ENCODE measurements at places on chromosomes 3 and 15.

- no peak for DNase-seq
Observed at GRCh38 chr3:71102111-71102983, 481.2 kb downstream of the FOXP1 start.

GRCh38 chr3:94121161-94121560 is 58.3 kb downstream of the NSUN3 start:
- DNase-seq = no peak

DNA sequence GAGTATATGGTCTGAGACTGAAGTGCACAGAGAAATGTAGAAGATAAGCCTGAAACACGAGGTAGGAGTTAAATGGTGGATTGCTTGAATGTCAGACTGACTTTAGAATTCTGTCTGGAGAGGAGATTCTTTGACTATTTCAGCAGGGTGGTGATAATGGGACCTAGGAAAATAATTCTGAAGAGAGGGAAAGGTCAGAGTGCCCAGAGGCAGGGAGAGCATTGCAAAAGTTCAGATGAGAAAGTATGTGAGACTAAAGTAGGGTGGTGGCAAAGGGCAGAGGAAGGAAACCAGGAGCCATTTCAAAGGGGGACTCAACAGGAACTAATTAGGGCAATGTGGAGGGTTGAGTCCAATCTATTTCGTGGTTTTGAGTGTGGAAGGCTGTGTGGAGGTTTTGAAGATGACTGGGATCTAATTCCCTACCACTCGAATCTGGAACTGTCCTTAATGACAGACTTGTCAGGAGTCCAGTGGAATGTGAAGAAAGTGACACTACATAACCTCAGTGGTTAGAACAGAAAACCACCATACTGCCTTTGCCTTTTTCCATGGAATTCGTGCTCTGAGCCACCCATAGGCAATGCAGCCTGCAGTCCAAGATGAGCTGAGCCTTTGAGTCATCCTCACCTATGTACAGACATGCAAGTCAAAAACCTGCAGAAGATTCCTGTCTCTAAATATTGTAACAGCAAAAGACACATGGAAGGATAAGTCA is 16.1 kb downstream of the CPOX start:
- DNase-seq = no peak

- no peak for DNase-seq
Observed at GRCh38 chr15:31353931-31354330, 27.3 kb downstream of the KLF13 start.

GRCh38 chr15:34999906-35000305 is 11.8 kb upstream of the ZNF770 start:
- DNase-seq = no peak

DNA sequence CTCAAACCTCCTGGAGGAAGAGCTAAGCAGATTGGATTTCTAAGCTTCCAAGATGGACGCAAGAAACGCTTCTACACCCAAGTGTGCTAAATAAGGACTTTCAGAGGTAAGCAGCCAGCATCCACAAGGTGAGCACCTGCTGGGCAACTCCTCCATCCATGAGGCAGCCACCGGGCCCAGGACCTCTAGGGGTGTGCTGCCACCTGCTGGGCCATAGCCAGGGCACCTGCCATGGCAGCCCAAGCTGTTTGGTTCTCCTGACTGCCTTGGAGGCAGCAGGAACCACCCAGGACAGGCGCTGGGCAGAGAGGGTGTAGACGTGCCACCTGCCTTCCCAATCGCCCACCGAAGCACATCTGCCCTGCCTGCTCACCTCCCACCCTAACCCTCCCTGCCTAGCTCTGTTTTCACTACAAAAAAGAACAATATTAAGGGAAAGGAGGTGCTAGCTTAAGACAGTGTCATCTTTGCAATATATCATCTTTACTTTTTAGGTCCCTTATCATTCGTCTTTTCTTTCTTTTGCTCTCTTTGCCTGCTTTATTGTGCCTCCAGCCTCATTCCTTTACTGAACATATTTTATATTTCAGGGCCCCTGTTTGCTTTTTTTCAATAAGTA is 12.9 kb downstream of the C15orf62 start:
- peak; percentile 69 for DNase-seq

DNA sequence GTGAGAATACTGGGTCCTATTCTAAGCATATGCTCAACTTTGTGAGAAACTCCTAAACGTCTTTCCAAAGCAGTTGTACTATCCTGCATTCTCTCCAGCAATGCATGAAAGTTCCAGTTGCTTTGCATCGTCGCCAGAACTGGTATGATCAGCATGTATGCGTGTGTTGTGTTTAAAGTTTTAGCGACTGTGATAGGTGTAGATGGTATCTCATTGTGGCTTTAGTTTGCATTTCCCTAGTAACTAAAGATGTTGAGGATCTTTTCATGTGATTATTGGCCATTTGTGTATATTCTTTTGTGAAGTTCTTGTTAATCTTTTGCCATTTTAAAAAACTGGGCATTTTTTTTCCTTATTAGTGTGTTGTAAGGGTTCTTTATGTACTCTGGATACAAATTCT is 115.1 kb downstream of the SPATA16 start:
- DNase-seq = no peak

DNA sequence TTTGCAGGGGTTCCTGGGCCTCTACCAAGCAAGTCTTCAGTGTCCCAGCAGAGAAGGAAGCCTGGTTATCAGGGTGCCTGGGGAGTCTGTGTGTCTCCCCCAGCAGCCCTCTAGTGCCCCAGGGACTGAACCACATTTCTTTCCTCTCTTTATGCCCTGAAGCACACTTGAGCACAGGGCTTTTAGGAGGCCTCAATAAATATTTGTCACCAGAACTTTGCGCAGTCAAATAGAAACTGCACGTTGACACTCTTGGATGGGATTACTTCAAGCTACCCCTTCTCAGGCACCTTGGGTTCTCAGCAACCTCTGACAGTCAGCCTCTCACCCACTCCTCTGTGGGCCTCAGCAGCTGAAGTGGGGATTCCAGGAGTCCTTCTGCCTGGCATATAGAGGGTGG is 226.6 kb upstream of the HES1 start:
- no peak for DNase-seq

- DNase-seq = no peak
Observed at GRCh38 chr3:25292036-25292435, 136.0 kb upstream of the RARB start.

DNA sequence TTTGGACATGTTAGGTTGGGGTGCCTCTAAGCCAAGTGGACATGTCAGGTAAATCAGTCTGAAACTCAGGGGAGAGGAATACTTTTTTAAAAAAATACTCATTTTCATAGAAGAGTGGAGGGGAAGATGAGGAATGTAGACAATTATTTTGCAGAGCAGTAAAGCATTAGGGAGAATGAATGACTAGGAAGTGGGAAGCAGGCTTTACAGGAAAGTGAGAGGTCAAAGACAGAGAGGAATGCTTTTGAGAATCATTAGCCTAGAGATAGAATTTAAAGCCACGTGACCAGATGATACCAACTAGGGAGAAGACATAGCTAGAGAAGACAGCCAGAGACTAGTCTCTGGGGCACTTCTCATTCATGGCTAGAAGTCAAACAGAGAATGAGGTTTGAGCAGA is 91.0 kb downstream of the RAD18 start:
- DNase-seq = no peak

DNA sequence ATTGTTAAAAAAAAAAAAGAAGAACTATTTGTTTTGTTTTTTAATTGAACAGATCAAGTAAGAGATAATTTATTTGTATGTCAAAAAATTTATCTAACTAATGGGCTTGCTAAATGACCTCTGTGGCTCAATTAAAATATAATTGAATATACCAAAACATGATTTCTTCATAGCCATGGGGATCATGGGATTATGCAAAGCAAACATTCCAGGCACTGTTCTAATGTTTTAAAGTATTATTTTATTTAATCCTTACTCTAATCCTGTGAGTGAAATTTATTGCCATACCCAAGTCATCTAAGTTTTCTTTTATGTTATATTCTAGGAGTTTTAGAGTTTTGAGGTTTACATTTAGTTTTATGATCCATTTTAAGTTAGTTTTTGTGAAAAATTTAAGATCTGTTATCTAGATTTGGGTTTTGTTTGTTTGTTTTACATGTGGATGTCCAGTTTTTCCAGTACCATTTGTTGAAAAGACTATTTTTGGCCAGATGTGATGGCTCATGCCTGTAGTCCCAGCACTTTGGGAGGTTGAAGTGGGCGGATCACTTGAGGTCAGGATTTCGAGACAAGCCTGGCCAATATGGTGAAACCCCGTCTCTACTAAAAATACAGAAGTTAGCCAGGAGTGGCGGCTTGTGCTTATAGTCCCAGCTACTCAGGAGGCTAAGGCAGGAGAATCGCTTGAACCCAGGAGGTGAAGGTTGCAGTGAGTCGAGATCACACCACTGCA is 52.3 kb upstream of the CNOT10 start:
- DNase-seq = no peak

- peak; percentile 73 for DNase-seq
Observed at GRCh38 chr15:88913017-88913849, at the start of gene MFGE8. TSS of gene MFGE8 (minus strand) at chr15:88913379. CDS start at chr15:88913319, 60 bp downstream.

- DNase-seq = no peak
Observed at GRCh38 chr3:48436855-48437254, 3.1 kb downstream of the CCDC51 start.

- DNase-seq = peak; percentile 13
Observed at GRCh38 chr15:101652786-101653430, 727 bp upstream of the TM2D3 start.

DNA sequence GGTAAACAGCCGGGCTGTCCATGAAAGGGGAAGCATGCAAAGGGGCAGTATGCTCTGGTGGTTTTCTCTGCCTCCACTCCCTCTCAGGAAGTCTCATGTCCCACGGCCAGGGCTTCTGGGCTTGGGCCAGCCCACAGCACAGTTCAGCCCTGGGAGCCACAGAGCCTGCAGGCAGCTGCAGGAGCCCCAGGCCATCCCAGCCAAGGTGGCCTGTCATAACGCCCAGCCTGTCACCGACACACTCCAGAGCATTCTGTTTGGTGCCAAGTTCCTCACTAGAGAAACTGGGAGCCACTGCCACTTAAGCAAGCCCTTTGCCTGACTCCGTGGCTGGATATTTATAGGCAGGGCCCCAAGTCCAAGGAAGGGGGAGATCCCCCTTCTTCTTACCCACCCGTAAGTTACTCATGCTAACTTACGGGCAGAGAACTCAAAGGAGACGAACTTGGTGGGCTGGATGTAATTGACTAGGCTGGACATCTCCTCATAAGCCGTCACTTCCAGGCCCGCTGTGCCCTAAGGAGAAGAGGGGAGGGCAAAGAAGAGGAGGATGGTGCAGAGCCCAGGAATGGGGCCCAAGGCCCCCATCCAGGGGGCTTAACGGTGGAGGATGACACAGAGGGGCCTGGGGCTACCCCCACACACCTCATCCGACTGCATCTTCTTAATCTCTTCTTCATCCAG is 11.7 kb downstream of the PLCB2 start:
- no peak for DNase-seq

Data from stimulated activated naive CD4-positive, alpha-beta T cell treated with Interleukin-2 at 50 U/mL for 16 hours (primary cell).